MG63 (cell line): ENCODE measurements at places on chromosomes 1 and 21. TPM values are rescaled to one million over a fixed set of nuclear protein-coding genes. Genes with fewer than 3 reads are reported as not detected.

DNA sequence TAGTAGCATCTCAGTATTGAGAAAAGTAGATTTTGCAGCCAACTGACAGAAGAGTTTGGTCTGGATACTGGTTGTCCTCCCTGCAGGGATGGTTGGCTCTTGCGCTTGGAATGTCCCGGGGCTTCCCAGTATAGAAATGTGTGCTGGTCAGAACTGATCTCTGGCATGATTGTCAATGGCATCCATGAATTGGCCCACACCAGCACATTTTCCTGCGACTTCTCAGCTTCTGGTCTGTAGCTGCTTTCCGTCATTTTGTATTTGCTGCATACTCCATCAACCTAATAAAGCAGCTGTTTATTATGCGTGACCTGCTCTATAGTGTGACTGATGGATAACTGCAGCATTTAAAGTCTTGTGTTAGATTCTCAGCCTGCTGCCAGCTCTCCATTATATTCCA lies 203.7 kb downstream of the S1PR1 start:
- no peak for DNase-seq

GRCh38 chr1:30619619-30620018 lies 103.8 kb downstream of the MATN1 start:
- no peak for DNase-seq

- DNase-seq = no peak
Measured at GRCh38 chr1:101854271-101854670, 142.5 kb downstream of the OLFM3 start.

DNA sequence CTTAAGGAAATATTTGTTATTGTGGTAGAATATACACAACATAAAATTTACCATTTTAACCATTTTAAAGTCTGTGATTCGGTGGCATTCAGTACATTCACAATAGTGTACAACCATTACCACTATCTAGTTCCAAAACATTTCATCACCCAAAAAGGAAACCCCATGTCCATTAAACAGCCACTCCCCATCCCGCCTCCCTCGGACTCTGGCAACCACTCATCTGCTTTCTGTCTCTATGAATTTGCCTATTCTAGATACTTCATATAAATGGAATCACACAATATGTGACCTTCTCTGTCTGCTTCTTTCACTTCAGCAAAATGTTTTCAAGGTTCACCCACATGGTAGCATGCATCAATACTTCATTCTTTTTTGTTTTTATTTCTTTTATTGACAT lies 51.3 kb downstream of the PTP4A2 start:
- peak; percentile 48 for DNase-seq

GRCh38 chr1:7960165-7960564 lies 1.3 kb upstream of the PARK7 start:
- DNase-seq = no peak

DNA sequence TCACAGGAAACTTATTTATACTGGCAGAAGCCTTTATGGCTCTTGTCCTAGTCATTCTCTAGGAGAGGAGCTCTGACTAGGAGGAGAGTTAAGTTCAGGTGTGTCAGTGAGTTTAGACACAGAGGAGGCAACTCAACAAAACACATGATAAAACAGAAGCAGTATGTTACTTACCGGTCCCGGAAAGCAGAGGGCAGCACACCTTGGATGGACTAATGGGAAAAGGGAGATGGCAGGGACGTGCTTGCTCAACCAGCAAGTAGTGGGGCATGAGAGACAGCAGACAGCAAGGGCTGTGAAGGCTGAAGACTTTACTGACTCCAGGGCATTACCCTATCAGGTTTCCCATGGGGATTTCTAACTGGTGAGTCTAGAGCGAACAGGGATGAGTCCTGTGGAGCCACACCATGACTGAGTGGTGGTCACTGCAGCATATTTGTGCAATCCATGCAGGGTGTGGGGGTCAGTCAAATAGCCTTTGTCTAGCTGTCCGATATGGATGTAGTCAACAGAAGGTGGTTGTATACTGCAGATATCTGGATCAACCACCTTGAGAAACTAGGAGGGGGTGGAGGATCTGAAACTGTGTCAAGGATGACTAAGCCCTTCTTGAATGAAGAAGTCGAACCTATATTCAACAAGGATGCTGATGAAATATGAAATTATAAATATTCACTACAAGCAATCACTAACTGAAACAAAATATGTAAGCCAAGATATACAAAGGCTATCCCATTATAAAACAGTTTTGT lies 596.3 kb upstream of the CHRM3 start:
- DNase-seq = no peak

DNA sequence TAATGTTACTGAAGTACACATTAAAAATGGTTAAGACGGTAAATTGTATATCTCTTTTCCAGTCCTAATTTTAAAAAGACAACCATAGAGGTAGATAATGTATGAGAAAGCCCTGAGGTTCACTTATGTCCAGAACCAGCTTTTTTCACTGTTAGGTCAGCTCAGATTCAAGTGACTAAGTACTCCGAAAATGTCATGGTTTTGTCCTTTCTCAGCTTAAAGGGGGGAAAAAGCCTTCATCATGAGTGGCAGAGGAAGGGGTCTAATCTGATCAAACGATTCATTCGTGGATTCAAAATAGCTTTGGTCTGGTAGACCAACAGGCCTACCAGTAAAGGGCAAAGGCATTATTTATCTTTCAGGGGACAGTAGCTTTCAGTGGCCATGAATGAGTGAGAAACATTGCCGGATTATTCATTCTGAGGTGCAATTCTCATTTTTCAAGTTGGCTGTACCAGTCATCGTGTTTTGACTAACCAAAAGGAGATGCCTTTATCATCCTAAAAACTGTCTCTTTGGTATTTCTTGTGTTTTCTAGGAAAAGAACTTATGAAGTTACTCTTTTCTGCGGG lies 208.4 kb downstream of the HHIPL2 start:
- no peak for DNase-seq

- no peak for DNase-seq
Measured at GRCh38 chr1:61627365-61627764, 97.6 kb downstream of the TM2D1 start.

DNA sequence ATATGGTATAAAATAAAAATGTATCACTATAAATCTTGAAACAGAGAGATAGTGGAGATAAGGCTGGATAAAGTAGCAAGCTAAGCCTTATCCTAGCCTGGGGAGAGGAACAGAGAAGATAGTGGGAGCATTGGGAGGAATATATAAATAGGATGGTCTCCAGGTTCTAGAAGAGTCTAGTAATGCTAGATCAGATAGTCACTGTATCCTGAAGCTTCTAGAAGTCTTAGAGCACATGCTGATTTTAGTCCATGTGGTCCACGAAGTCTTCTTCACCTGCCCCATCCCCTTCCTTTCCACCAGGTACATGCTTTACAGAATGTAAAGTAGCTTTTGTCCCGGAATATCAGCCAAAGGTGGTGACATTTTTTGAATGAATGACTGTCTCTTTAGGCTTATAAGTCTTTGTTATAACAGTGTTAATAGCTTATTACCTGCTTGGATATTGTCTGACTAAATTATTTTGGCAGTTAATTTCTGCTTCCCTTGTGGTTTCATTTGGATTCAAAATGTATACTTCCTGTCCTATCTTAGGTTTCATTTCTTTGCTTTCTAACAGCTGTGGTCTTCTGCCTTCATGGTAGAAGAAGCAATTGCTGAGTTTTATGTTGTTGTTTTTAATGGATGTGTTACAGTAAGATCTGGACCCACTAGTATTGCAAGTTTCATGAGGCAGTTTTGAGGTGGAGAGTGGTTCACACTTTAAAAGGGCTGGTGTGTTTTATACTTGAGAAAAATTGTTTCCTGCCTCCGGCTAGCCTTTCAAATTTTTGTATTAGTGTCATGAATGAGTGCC lies 5.9 kb downstream of the SMG7 start:
- DNase-seq = no peak

GRCh38 chr1:204353213-204353910 lies 6.4 kb downstream of the PLEKHA6 start:
- DNase-seq = no peak

GRCh38 chr1:18907021-18907916 lies 4.9 kb upstream of the ALDH4A1 start:
- DNase-seq = peak; percentile 16

DNA sequence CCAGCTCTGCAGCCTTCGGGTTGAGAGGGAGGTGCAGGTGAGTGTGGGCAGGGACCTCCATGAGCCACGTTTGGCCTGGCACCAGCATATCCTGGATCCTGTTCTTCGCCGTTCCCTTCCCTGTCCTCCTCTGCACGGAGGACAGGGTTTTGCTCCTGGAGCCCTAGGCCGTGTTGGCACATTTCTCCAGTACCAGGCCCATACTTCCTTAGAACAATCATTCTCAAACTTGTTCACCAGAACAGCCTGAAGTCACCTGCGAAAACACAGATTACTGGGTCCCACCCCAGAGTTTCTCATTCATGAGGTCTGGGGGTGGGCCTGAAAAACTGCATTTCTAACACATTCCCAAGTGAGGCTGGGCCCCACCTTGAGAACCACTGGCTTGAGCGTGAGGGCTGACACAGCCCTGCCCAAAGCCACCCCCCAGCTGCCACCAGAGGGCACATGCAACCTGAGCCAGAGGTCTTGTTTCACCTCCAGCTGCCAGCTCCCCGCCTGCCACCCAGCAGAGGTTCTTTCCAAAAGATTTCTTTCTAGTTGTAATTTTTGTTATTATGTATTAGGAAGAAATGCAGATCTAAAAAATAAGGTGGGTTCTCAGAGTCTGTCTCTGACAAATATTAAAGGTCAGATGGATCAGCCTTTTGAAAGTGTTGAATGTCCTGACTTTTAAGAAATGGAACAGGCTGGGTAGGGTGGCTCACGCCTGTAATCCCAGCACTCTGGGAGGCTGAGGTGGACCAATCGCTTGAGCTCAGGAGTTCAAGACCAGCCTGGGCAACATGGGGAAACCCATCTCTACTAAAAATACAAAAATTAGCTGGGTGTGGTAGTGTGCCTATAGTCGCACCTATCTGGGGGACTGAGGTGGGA lies 39.6 kb upstream of the LDLRAP1 start:
- peak; percentile 29 for DNase-seq

GRCh38 chr1:67896826-67897225 lies 63.6 kb upstream of the GNG12 start:
- no peak for DNase-seq

DNA sequence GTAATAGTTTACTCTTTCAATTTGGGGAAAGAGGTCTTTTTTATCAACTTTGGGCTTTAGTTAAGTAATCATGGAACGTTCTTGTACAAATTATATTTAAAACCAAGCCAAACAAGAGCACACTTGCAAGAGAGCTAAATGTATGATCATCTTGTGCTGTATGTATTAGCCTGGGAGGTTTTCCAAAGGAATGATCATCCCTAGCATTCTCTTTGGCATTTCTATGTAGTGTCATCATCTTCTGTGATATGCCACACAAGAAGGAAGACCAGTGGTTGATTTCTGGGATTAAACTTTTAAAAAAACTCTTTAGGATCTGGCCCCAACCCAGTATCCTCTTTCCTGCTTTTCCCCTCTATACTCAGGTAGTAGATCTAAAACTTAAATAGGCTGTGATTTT lies 38.4 kb upstream of the KCNQ4 start:
- no peak for DNase-seq

DNA sequence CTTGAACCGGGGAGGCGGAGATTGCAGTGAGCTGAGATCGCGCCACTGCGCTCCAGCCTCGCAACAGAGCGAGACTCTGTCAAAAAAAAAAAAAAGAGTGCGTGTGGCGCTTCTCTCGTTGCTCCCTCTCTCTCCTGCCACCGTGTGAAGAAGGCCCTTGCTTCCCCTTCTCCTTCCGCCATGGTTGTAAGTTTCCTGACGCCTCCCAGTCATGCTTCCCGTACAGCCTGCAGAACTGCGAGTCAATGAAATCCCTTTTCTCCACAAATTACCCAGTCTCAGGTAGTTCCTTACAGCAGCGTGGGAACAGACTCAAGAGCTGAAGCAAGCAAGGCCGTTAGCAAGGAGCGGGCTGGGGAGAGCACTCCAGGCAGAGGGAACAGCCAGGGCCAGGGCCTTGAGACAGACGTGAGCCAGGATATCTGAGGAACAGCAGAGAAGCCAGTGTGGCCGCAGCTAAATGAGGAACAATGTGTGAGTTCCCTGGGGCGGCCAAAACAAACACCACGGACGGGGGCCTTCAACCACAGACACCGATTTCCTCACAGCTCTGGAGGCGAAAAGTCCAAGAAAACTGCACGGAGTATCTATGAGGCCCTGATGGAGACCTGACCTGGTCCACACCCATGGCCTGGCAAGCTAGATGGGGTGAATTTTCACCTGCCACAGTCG lies 54.2 kb upstream of the ETS2 start:
- DNase-seq = no peak

DNA sequence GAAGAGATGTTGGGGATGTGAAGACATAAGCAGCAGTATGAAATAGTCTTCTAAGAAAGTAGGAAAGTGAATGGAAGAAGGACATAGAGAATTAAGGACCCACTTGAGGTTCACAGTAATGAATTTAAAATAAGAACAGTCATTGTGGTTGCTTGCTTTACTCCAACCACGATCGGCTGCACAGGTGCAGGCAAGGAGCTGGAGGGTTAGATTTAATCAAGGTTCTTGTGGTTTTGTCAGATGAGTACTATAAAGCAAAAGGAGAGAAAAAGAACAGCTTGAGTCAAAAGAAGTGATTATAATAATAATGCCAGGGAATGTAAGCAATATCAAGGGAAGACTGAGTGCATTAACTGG lies 46.1 kb upstream of the RBM34 start:
- DNase-seq = no peak

GRCh38 chr1:174428033-174428432 lies 19.7 kb upstream of the GPR52 start:
- DNase-seq = no peak

GRCh38 chr1:207022996-207023679 lies 9.4 kb downstream of the C1orf116 start:
- no peak for DNase-seq

- no peak for DNase-seq
Measured at GRCh38 chr1:63318201-63318979, 4.0 kb upstream of the FOXD3 start.

DNA sequence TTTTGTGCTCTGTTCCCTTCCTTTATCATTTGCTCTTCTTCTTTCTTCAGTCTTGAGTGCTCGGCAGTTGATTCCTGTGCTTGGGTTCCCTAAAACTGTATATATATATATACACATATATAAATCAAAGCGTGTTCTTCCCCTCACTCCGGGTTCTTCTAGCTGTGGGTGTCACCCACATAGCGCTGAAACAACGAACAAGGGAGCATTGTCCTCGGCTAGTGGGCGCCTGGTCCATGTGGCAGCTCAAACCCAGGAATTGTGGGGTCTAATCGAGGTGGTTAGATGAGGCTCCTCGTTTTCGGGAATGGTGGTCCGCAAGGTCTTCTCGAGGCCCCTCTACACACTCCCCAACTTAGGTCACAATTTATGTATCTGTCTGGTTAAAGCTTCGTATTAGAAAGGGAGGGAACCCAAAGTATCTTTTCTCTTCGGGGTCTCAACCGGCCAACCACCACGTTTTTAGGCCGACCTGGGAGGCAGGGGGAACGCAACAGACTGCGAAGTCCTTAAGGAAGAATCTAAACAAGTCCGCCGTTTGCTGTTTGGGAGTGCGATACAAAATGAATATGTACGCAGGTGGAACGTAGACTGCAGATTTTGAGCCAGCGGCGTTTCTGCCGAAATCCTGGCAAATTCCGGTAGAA lies 504 bp upstream of the SDHC start:
- DNase-seq = no peak

GRCh38 chr1:39905172-39905571 lies 3.5 kb upstream of the MYCL start:
- DNase-seq = no peak

The PLA2G5 gene
- 2.4 TPM in 1 of 2 replicates, not detected in the other for total RNA-seq

The CD1D gene
- total RNA-seq = not detected in 2 replicates

The RBM11 gene
- total RNA-seq = 1.3 and 5.4 TPM in 2 replicates

The THEMIS2 gene
- 8.9 and 9.0 TPM in 2 replicates for total RNA-seq

The NFASC gene
- 16.8 and 21.7 TPM in 2 replicates for total RNA-seq

The LYPD8 gene
- total RNA-seq = not detected in 2 replicates

The KMO gene
- total RNA-seq = not detected in 2 replicates

The CCDC28B gene
- 1.5 TPM in 1 of 2 replicates, not detected in the other for total RNA-seq

The UBE2U gene
- total RNA-seq = not detected in 2 replicates

The SLC26A9 gene
- total RNA-seq = not detected in 2 replicates

The AK5 gene
- 10.9 and 26.7 TPM in 2 replicates for total RNA-seq

The SAMSN1 gene
- not detected in 2 replicates for total RNA-seq
